ENCODE measurements at places on chromosomes 3 and 15.

GRCh38 chr3:114850898-114851297 is 296.2 kb downstream of the ZBTB20 start:
- H3K4me3 ChIP-seq: no peak overlapping the region
- no peaks in the 10 kb centered on the region for H3K36me3 ChIP-seq
- peaks cover 2% of the 10 kb centered on the region for H3K4me1 ChIP-seq
- H3K27ac ChIP-seq: no peak overlapping the region

GRCh38 chr15:29299784-29300183 is 30.2 kb upstream of the NSMCE3 start:
- no peak overlapping the region for H3K27ac ChIP-seq
- H3K27me3 ChIP-seq: peaks cover 3% of the 10 kb centered on the region
- H3K4me1 ChIP-seq: no peaks in the 10 kb centered on the region

DNA sequence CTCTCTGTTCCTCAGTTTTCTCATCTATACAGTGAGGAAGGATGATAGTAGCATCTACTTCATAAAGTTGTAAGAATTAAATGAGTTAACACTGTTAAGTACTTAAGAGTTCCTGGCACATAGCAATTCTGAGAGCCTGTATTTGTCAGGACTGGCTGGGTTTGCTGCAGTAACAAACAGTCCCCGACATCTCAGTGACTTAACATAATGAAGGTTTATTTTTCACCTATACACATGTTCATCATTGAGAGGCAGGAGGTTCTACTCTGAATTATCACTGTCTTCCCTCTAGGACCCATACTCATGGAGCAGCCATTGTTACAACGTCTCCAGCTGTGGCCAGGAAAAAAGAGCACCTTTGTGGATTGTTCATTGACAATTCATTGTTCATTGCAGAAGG is 190.6 kb upstream of the PROK2 start:
- no peak overlapping the region for H3K27ac ChIP-seq
- no peak overlapping the region for H3K4me3 ChIP-seq
- no peak for DNase-seq
- no peaks in the 10 kb centered on the region for H3K36me3 ChIP-seq

DNA sequence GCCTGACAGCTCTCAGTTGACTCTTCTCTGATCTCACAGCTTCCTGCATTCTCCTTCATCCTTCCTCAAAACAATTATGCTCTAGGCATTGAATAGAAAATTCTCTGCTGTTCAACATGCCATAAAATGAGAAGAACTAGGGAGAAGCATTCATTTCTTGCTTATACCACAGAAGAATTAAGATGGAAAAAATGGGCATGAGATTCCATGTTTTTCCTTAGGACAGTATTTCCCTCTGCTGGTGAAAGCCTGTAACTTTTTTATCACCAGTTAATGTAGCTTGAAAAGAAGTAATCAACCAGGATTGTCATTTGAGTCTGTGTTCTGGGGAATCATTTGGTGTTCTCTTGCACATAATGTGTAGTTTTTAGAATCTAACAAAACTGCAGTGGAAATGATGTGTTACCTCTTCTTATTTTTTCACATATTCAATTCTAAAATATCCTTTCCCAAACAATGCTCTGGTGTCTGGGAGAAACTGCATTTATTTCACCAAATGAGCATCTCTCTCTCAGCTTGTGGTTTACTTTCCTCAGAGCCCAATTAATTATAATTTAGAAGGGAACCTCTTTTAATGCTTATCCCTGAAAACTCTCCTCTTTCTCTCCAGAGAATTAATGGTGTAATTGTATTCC is 92.8 kb upstream of the DCBLD2 start:
- H3K27me3 ChIP-seq: peaks cover 4% of the 10 kb centered on the region
- no peak overlapping the region for H3K27ac ChIP-seq
- no peak overlapping the region for H3K4me3 ChIP-seq
- H3K36me3 ChIP-seq: no peaks in the 10 kb centered on the region
- no peaks in the 10 kb centered on the region for H3K4me1 ChIP-seq
- DNase-seq: no peak

DNA sequence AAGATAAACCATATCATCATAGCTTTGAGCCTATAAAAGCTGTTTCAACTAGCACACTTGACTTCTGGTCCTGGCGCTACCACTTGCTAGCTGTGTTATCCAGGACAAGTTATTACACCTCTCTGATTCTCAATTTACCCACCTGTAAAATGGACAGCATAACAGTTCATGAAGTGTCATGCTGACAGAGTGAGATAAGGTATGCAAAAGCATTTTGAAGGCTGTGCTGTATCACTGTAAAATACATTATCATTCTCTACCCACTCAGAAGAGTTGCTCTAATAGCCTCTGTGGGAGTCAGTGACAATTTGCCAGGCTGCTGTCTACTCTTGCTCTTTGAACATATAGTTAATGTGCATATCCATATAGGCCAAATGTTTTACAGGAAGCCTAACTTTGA is 93.0 kb downstream of the SSR3 start:
- no peaks in the 10 kb centered on the region for H3K36me3 ChIP-seq
- no peak for DNase-seq

GRCh38 chr3:101036213-101036618 is 43.0 kb upstream of the ABI3BP start:
- H3K4me3 ChIP-seq: no peak overlapping the region
- no peaks in the 10 kb centered on the region for H3K4me1 ChIP-seq
- H3K36me3 ChIP-seq: no peaks in the 10 kb centered on the region
- H3K27me3 ChIP-seq: no peaks in the 10 kb centered on the region
- DNase-seq: no peak

DNA sequence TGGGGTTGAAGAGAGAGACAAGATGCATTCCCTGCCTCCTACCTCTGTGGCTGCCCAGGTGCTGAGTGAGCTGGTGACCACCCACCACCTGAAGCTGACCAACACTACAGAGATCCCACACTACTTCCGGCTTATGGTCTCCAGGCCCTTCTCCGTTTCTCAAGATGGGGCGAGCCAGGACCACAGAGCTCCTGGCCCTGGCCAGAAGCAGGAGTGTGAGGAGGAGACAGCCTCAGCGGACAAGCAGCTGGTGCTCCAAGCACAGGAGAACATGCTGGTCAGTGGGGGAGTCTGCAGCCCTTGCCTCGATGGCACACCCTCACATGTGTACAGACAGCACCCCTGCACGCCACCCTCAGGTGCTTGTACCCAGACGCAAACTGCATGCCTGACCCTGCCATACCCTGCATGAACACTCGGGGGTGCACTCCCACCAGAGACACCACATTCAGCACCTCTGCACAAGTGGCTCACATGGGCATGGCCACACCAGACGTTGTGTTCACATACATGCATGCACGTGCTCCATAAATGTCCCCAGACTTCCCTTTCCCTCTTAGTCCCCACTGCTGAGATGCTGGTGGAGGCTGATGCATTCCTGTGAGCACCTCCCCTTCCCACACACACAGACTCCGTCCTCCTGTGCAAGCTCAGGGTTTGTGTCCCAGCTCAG is 19.0 kb downstream of the ACAA1 start:
- H3K36me3 ChIP-seq: peaks cover 26% of the 10 kb centered on the region
- no peak overlapping the region for H3K4me3 ChIP-seq
- H3K27ac ChIP-seq: peak overlapping the region; percentile 19
- no peaks in the 10 kb centered on the region for H3K27me3 ChIP-seq

- no peak for DNase-seq
- H3K4me3 ChIP-seq: no peak overlapping the region
- H3K36me3 ChIP-seq: peaks cover 67% of the 10 kb centered on the region
These were observed 18.8 kb downstream of the TIPARP start for GRCh38 chr3:156693166-156693565.

DNA sequence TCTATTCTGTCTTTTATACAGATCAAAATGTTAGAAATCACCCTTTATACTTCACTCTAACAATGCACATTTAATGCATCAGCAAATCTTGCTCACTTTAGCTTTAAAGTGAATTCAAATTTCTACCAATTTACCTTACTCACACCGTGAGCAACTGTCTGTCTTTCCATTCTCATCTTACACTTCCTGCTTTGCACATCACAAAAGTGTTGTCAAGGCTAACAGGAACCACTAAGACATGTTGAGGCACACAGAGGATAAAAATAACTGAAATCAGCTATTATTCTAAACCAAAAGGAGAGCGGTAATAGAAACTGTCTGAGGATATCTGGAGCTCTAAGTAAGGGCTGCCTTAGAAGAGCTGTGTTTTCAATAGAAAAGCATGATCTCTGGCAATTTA is 519.9 kb downstream of the ZBBX start:
- no peaks in the 10 kb centered on the region for H3K27me3 ChIP-seq
- H3K36me3 ChIP-seq: no peaks in the 10 kb centered on the region
- no peak overlapping the region for H3K4me3 ChIP-seq
- no peak for DNase-seq
- H3K4me1 ChIP-seq: no peaks in the 10 kb centered on the region

GRCh38 chr3:69368129-69368741 is 17.7 kb downstream of the FRMD4B start:
- peaks cover 21% of the 10 kb centered on the region for H3K27me3 ChIP-seq
- H3K4me3 ChIP-seq: no peak overlapping the region
- no peaks in the 10 kb centered on the region for H3K36me3 ChIP-seq
- H3K27ac ChIP-seq: no peak overlapping the region
- DNase-seq: peak; percentile 80
- peaks cover 34% of the 10 kb centered on the region for H3K4me1 ChIP-seq

DNA sequence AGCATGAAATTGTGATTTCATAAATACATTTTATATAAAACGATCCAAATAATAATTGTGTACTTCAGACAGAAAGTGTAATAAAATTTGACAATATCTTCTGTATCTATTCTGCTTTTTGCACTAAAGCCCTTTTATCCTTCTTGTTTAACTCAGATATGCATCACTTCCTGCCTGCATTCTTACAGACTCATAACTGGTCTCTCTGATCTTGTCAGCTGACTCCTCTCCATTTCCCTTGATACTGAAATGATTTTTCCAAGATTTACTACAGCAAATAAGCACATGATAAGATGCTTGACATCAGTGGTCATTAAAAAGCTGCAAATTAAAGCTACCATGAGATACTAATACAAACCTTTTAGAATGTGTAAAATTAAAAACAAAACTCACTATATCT is 25.3 kb upstream of the SI start:
- no peak for DNase-seq
- H3K4me3 ChIP-seq: no peak overlapping the region
- H3K27me3 ChIP-seq: no peaks in the 10 kb centered on the region
- H3K36me3 ChIP-seq: no peaks in the 10 kb centered on the region
- no peak overlapping the region for H3K27ac ChIP-seq

GRCh38 chr3:188431040-188431439 is 277.1 kb downstream of the LPP start:
- no peak overlapping the region for H3K4me3 ChIP-seq
- peaks cover 30% of the 10 kb centered on the region for H3K36me3 ChIP-seq
- H3K4me1 ChIP-seq: peaks cover 32% of the 10 kb centered on the region
- H3K27ac ChIP-seq: no peak overlapping the region

DNA sequence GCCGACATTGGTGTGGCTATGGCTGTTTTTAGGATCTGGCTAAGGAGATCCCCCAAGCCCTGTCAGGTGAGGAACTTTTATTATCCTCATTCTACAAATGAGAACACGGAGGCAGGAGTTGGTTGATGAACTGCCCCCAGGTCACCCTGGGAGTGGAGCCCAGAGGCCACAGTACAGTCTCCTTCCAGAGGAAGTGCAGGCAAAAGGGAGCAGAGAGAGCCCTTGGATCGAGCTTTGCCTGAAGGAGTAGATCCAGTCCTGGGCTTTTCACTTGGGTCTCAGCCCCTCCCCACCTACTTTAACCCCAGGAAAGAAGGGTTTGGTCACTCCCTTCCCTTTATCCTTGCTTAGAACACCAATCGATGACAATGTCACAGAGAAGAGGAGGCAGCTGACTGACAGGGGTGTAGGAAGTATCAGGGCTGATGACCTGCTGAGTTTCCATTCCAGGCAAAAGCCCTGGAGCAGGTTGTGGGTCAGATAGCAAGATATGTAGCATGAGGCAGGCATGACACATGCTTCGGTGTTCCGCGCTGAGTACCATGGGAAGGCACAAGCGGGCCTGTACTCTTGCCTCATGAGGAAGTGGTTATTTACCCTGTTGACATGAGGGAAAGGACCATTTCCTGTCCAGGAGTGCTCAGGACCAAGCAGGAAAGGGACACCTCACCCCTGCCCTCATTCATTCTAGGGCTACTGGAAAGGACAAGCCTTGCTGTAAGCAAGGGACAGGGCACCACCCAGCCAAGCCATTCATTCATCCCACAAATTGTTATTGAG is 5.8 kb upstream of the PLA2G4D start:
- H3K27ac ChIP-seq: no peak overlapping the region
- no peak for DNase-seq
- H3K4me1 ChIP-seq: no peaks in the 10 kb centered on the region
- no peaks in the 10 kb centered on the region for H3K36me3 ChIP-seq

DNA sequence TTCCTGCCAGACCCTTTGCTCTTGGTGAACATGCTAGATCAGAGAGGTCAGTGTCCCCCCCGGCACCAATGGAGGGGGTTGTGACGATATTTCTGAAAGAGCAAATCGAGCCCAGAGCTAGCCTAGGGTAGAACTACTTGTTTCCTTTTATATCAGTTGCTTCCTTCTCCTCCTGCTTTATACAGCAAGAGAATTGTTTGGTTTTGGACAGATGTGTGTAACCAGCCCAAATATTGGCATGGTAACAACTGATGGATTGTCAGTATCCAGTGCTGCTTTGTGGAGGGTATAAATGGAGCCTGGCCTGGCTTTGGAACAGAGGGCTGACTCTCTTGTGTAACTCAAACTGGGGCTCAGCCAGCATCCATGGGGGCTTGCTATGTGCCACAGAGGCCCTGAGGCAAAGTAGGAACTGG is 27.2 kb downstream of the SNX1 start:
- H3K36me3 ChIP-seq: peaks cover 56% of the 10 kb centered on the region
- H3K27ac ChIP-seq: no peak overlapping the region
- peaks cover under 1% of the 10 kb centered on the region for H3K4me1 ChIP-seq
- H3K27me3 ChIP-seq: no peaks in the 10 kb centered on the region

GRCh38 chr15:40847223-40847961 is 3.5 kb downstream of the SPINT1 start:
- peaks cover 16% of the 10 kb centered on the region for H3K27me3 ChIP-seq
- no peaks in the 10 kb centered on the region for H3K36me3 ChIP-seq
- no peak overlapping the region for H3K4me3 ChIP-seq
- H3K27ac ChIP-seq: no peak overlapping the region

- no peaks in the 10 kb centered on the region for H3K4me1 ChIP-seq
- no peaks in the 10 kb centered on the region for H3K36me3 ChIP-seq
- H3K4me3 ChIP-seq: no peak overlapping the region
- peaks cover 3% of the 10 kb centered on the region for H3K27me3 ChIP-seq
- no peak for DNase-seq
These were observed 39.3 kb downstream of the CHRD start for GRCh38 chr3:184419171-184419570.

- no peak for DNase-seq
- peaks cover 9% of the 10 kb centered on the region for H3K4me1 ChIP-seq
- H3K27me3 ChIP-seq: peaks cover 19% of the 10 kb centered on the region
These were observed 33.4 kb downstream of the MYO1E start for GRCh38 chr15:59339252-59339672.

DNA sequence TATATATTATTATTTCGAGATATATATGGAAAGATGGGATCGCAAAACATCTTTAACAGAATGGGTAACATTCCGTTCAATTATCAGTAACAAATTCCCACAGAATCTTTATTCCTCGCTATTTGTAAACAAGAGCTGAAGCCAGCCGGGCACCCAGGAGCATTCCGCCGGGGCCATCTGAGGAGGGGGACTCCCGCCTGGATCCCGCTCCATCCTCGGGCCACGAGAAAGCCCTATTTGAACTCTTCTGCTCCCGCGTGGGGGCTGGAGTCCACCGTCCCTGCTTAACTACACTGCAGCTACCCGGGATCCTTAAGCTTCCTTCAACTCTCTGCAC is 687 bp downstream of the GPR176 start:
- H3K27ac ChIP-seq: no peak overlapping the region
- peak overlapping the region; percentile 48 for H3K4me3 ChIP-seq
- DNase-seq: no peak
- H3K36me3 ChIP-seq: peaks cover 9% of the 10 kb centered on the region
- H3K27me3 ChIP-seq: peaks cover 32% of the 10 kb centered on the region
- peaks cover 14% of the 10 kb centered on the region for H3K4me1 ChIP-seq
